HT1080 (cell line): ENCODE measurements at places on chromosomes 6 and 20.

GRCh38 chr6:151018046-151018445, 152.5 kb downstream of the MTHFD1L start:
- DNase-seq, result peak; percentile 23

GRCh38 chr6:142395768-142396231, 94.0 kb downstream of the ADGRG6 start:
- peak; percentile 47 for DNase-seq

- DNase-seq, result no peak
Observed at GRCh38 chr6:136840276-136841001, 18.0 kb downstream of the PEX7 start.

DNA sequence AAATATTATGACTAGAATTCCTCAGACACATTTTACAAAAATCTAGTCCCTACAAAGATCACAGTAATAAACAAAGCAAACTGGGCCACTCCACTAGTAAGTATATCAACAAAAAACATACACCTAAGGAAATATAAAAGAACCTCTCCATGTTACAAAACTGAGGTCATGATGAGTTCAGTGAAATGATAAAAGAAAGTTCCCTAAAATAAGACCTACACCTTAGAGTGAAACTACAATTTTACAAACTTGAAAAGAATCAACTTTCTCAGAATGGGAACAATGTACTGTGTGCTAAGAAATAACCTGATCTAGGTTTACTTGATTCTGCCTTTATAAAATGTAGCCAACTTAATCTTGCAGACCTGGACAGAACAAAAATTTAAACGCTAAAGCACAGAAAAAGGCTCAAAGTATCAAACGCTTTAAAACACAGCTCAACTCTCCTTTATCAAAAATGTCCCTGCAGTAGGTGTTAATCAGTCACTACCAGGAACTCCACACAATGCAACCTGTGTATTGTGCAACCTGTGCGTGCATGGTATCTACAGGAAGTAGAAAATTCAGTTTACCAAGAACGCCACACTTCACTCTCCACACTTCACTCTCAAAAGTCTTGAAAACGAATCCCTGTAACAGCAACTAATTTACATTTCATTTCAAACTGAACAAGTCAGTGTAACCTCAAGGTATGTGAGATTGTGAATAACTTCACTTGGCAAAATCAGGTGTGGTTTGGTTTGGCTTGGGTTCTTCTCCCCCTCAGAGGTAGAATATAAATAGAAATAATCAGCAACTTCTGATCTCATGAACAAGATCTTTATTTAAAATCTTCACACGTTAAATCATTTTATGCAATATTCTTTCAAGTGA, 1.8 kb downstream of the RALGAPA2 start:
- no peak for DNase-seq

- no peak for DNase-seq
Observed at GRCh38 chr6:90439586-90439985, 142.9 kb upstream of the BACH2 start.

DNA sequence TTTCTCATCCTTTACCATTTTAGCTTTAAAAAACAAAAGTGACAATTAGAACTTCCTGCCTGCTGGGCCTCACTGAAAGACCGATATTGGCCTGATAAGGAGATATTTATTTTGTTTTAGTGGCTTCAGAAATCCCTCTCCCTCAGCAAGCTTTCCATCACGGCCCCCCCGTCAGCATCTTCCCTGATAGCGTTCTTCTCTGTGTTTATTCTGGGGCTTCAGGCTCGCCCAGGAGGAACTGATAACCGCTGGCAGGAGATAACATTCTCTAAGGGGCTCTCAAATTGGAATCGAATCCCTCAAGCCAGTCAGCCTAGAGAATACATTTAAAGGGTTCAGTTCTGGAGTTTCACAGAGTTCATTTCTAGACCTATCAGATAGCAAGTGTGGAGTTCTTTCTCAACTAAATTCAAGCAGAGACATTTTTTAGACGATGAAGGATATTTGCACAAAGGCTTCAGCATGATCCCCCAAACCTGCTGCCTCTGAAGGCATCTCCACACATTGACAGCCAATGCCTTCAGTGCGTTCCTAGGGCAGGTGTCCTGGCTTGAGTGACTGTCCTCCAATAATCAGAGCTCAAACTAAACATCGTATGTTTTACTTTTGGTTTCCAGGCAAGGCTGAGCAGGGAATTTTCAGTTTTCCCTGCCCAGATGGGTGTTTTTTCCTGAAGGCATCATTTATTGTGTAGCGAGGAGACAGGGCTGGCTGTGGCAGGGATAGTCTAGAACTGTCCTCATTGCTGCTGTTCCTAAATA, 17.0 kb downstream of the PRDM1 start:
- no peak for DNase-seq

DNA sequence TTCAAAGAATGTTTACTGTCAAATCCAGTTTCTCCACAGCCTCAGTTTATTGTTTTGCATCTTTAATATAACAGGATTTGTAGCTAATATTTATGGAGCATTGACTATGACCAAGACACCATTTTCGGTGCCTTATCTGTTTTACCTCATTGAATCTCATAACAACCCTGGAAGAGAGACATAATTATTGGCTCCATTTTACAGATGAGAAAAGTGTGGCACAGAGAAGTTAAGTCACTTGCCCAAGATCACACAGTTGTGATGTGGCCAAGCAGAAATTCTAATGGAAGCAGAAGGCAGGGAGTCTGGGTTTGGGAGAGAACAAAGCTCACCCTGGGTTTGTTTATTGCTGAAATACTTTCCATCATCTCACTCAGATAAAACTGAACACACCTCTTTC, 17.5 kb upstream of the NFATC2 start:
- no peak for DNase-seq

DNA sequence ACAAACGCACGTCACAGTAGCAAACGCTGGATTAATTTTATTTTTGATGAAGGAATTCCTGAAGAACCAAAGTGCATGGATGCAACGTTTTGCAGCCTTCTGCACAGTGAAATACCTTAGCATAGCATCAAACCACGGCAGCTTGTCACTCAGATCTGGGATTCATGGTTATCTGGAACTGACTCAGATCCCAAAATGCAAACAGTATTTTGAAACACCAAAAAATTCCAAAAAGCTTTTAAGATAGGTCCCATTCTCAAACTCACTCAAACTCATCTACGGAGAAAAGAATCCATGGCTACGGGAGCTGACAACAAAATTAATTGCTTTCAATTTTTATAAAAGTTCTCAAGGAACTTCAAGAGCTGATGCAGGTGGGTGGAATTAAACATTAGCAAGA, 116.2 kb upstream of the SALL4 start:
- DNase-seq, result no peak
